NCI-H1092 (cell line): ENCODE measurements at places on chromosomes 3 and 15.
A peak's percentile ranks its signal among the peaks of the same experiment; 100 is the strongest.

DNA sequence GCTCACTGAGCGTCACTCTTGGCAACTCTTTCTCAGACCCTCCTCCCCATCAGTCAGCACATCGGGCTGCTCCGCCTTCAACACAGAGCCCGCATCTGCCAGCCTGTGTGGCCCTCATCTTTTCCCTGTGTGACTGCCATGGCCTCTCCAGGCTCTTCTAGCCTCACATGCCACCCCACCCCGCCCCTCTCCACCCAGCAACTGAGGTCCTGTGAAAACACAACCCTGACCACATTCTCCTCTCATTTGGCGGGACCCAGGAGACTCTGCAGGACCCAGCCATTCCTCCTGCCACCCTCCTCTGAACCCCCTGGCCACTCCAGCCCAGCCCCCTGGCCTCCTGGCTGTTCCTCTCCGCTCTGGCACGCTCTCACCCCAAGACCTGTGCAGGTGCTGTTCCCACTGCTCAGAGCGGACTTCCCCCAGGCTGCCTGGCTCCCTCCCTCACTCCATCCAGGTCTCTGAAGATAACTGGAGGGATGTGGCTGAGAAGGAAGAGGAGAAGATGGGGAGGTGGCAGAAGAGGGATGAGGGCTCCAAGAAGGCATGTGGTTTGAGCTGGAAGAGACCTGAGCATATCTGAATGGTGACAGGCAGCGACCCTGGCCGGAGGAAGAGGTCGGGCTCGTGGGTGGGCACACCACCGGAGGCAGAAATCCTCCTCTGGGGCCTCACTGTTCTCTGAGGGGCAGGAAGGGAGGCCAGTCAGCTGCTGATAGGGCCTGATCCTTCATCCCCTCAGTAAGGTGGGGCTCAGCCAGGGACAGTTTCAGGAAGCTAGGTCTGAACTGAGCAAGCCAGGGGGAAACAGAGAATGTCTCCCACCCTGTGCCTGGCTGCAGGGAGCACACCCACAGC is 111.2 kb upstream of the RPL32 start:
- DNase-seq: no peak

GRCh38 chr15:80768158-80768557 is 11.0 kb upstream of the CEMIP start:
- DNase-seq: no peak

DNA sequence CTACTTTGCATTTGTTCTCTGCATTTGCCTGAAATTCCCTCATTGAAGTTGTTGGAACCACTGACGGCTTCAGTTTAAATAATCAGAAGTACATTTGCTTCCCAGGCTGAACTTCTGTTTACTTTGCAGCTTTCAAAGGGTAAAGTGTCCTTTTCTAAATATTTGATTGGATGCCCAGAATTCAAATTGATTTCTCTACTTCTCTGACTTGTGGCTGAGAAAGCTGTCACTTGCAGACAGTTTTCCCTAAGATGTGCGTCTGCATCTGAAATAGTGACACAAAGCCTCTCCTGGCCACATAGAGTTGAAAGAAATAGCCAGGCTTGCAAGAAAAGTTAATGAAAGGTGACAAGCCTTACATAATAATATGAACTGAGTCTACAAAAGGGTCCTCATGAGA is 299.6 kb downstream of the THSD4 start:
- no peak for DNase-seq

DNA sequence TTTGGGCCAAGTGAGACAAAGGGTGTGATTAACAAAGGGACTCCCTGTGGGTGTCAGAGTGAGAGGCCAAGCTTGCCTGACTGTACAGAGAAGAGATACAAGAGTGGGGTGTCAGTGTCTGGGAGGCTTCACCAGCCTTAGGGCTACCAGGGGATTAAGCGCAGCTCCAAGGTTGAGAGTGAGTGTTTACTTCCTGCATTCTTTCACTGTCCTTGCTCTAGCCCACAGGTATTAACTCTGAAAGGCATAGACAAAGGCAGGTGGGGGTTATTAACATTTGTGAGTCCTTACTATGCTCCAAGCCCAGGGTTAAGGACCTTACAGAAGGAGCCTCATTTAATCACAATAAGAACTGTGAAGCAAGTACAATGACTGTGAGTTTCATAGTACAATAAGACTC is 107.6 kb downstream of the IL20RB start:
- no peak for DNase-seq

- no peak for DNase-seq
Measured at GRCh38 chr3:34034840-34035239, 236.4 kb downstream of the PDCD6IP start.

- DNase-seq: no peak
Measured at GRCh38 chr3:12317914-12318313, 29.0 kb downstream of the PPARG start.

DNA sequence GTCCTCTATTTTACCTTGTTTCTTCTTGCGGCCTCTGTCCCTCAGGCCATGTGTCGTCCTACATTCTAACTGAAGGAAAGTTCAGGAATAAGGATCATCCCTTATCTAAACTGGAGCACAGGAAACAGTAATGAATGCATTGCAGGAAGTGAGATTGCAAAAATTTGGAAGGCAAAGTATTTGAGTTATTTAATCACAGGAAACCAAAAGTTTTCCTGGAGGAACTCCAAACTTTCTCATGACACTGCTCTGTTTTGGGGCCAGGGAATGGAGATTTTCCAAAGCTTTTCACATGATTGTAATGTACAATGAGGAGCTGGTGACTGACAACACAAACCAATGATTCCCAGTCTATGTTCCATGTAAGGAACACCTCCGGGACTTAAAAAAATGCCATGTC is 57.8 kb upstream of the PLSCR4 start:
- no peak for DNase-seq

- peak; percentile 69 for DNase-seq
Measured at GRCh38 chr3:192915304-192915703, 2.4 kb downstream of the MB21D2 start.

DNA sequence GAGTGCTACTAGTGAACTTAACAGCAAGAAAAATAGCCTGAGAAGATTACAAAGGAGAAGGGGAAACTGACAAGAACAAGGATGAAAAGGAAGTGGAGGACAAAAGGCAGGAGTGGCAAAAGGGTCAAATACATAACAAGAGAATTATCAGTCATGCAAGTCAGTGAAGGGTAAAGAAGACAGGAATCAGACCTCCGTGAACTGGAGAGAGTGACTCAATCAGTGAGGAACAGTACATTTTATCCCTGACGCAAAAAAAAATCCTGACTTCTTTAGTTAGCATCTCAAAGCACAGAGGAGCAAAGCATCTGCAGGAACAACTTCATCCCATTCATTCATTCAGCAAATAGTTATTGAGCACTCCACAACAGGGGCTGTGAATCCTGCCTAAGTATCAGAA is 97.8 kb downstream of the SST start:
- no peak for DNase-seq

DNA sequence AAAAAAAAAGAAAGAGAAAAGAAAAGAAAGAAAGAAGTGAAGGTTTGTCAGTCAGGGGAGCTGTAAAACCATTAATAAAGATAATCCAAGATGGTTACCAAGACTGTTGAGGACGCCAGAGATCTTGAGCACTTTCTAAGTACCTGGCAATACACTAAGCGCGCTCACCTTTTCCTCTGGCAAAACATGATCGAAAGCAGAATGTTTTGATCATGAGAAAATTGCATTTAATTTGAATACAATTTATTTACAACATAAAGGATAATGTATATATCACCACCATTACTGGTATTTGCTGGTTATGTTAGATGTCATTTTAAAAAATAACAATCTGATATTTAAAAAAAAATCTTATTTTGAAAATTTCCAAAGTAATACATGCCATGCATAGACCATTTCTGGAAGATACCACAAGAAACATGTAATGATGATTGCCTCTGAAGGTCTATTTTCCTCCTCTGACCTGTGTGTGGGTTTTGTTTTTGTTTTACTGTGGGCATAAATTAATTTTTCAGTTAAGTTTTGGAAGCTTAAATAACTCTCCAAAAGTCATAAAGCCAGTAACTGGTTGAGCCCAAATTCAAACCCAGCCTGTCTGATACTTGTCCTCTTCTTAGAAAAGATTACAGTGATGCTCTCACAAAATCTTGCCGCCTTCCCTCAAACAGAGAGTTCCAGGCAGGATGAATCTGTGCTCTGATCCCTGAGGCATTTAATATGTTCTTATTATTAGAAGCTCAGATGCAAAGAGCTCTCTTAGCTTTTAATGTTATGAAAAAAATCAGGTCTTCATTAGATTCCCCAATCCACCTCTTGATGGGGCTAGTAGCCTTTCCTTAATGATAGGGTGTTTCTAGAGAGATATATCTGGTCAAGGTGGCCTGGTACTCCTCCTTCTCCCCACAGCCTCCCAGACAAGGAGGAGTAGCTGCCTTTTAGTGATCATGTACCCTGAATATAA is 2.0 kb downstream of the B2M start:
- DNase-seq: peak; percentile 3

GRCh38 chr15:64515825-64516224 is 55.4 kb downstream of the ZNF609 start:
- no peak for DNase-seq

- no peak for DNase-seq
Measured at GRCh38 chr3:129014148-129014547, 13.0 kb downstream of the EFCC1 start.

GRCh38 chr3:173893066-173893465 is 495.5 kb downstream of the NLGN1 start:
- no peak for DNase-seq

DNA sequence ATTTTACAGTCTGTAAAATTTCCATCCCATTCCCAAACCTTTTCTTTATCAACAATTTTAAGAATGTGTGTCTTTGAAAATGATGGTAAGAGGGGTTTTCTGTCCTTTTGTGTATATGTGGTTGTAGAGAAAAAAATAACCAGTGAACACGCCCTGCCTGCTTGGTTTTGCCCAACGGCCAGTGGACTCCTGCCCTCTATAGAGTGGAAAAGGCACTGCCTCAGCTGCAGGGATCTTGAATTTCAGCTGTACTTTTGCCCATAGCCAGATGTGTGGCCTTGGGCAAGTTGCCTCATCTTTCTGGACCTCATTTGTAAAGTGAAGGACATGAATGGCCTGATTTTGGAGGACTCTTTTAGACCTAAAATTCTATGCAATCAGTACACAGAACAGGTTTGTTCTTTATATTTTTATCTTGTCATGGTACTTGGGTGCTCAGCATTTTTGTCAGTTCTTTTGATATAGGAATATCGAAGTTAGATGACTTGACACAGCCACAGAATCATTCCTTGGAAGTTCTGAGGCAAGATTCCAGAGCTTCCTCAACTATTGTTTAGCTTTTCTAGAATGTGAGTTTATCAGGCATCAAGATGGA is 81.0 kb downstream of the CLDN11 start:
- no peak for DNase-seq

GRCh38 chr3:185094697-185095096 is 58.2 kb downstream of the C3orf70 start:
- DNase-seq: no peak

- DNase-seq: no peak
Measured at GRCh38 chr15:99716540-99717095, 16.6 kb downstream of the LYSMD4 start.
